Stimulated activated CD4-positive, alpha-beta T cell treated with anti-CD3 and anti-CD28 coated beads, Interleukin-12 subunit alpha, Interleukin-12 subunit beta, amount 100 ng/mL, for 24 hours (primary cell): ENCODE measurements at places on chromosomes 12 and 14.

DNA sequence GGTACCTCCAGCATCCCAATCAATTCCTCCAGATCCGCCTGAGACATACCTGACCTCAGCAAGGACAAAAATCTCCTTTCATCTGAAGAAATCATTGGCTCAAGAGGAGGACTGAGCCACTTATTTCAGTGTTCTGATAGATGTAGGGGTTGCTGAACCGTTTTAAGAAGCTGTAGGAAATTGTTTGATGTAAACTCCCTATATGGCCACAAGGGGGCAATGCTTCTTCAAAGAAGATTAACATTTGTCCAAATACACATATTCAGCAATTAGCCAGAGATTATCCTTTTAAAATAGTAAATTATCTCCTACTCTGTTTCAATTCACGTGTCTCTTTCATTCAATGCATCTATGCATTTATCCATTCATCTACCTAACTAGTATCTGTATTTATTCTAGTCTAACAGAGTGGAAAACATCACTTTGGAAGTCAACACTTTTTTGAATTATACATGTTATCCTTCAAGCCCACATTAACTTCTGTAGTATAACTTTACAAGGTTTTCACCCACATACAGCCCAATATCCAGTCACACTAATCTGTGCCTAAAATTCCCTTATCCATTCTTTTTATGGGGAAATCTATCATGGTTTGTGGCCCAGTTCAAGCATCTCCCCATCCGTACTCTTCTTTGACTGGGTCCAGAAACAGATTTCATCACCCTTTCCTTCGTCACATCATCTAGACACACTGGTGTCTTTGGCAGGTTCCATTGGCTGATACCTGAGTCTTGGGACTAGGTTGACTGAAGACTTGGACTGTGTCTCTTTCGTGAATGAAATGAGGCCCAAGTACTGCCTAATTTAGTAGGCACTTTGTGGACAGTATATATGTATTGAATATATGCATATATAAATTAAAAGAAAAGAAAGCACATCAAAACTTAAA lies 411.0 kb upstream of the OR4E1 start:
- DNase-seq = no peak

GRCh38 chr14:100692256-100692655 lies 34.4 kb upstream of the DLK1 start:
- no peak for DNase-seq

GRCh38 chr14:104163541-104163940 lies 25.2 kb downstream of the KIF26A start:
- no peak for DNase-seq

DNA sequence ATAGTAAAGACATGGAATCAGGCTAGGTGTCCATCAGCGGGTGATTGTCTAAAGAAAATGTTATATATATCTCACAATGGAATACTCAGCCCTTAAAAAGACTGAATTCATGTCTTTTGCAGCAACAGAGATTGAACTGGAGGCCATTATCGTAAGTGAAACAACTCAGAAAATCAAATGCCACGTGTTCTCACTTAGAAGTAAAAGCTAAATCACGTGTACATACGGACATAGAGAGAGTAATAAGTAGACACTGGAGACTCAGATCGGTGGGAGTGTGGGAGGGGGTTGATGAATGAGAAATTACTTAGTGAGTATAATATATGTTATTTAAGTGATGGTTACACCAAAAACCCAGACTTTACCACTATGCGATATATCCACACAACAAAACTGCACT lies 266.3 kb upstream of the PPFIA2 start:
- DNase-seq = no peak

DNA sequence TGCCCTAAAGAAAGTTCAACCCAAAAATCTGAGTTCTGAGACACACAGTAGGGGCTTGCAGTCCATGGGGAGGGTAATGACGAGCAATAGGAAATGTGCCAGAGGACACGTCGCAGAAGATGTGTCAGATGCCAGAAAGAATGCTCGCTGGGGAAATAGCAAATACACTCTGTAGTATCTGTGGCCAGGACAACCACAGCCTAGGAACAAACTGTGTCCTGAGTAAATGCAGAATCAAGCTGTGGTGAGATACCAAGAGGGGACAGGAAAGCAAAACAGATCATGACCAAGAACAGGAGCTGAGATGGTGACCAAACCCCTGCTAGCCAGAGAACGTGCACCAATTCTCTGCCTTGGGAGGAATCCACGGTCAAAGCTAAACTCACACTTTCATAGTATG lies 9.1 kb downstream of the CRACR2A start:
- no peak for DNase-seq

DNA sequence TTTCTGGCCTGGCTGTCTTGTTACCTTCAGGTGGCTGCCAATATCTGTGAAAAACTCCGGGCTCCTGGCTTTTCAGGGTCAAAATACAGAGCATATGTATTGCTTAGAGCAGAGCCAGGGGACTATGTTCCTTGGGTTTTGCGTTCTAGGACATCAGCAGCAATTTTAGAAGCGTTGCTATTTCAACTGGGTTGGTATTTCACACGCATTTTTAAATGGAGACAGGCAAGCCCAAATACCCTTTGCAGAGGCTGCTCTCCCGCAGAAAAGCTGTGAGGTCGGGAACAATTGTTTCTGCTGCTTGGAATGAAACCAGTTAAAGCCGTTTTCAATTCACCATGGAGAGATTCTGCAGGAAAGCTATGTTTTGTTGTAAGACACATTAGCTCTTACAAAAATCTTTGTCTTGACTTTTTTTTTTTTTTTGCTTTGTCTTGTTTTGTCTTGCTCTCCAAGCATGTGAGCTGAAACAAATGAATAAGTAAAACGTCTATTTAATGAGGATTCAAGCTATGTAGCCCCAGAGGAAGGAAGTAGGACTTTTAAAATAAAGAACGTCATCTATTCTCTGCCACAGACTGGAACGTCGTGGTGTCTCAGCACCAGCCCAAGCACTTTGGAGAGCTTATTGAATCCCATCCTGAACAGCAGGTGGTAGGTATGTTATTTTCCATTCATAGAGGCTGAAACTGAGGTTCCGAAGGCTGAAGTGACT lies 181.0 kb upstream of the TBX3 start:
- DNase-seq = no peak

GRCh38 chr12:127237151-127237550 lies 1029.8 kb upstream of the TMEM132C start:
- no peak for DNase-seq

DNA sequence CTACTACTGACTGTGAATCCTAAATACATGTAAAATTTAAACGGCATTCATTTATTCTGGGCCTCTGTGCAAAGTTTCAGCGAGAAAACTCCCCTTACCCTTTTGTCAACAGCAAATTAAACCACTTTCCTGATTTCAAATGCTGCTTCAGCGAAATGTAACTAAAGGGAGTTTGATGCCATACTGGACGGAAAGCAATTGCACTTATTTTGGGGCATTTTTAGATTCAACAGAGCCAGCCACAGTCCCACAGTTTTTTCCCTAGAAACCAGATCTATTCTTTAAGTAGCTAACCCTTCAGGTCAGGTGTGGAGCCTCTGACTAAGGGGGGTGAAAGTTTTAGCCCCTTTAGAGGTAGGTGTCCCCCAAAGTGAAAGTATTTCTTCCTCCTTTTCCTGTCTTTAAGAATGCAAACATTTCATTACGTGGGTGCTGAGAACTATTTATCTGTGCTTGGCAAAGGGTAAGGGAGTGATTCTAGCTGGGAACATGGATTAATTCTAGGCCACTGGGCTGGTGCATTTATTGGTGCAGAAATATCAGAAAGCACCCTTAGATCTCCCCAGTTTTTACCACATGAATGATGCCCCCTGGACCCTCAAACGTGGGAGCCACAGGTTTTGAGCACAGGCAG lies 72.7 kb downstream of the SPTB start:
- no peak for DNase-seq

DNA sequence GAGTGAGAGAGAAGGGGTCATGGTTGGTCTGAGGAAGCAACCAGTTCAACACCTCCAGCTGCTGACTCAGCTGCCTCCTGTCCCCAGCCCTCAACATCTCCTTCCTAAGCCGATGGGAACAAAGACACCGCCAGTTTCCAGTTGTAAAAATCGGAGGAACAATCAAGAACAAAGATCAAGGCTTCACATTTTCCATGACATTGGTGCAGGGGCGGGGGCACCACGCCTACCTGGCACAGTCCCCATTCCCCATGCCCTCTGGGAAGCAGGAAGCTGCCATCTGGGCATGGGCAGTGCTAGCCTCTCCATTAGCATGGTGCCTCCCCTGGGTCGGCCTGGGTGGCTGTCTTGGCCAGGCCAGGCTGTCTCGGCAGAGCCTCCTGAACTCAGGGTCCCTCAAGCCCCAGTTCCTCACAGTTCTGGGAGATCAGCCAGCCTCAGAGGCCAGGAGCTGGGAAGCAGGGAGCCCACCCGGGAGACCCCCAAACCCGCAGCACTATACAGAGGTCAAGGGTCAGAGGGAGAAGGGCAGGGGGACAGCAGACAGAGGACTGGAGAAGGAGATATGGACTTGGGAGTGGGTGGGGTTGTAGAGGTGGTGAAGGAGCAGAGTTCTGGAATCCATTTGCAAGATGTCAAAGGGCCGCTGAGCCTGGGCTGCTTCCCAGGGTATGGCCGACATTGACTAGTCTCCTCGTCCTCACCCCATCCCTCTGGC lies 19.6 kb upstream of the TMEM106C start:
- DNase-seq = no peak

GRCh38 chr14:61103541-61104339 lies 122.7 kb downstream of the SLC38A6 start:
- peak; percentile 26 for DNase-seq

DNA sequence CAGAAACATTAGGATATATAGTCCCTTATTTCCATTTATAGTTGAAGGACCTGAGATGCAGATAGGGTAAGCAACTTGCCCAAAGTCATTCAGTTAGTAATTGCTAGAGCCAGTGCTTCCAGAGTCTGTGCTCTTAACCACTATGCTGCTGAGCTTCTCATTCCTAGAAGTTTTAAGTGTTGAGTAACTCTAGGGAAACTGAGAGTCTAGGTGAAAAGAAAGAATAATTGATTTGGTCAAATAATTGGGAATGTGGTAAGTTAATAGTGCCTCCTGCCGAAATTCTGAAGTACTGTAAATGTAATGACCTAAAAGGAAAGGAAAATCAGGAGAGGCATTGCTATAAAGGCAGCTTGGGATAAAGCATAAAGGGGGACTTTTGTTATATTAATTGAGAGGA lies 14.1 kb downstream of the PYROXD1 start:
- no peak for DNase-seq

DNA sequence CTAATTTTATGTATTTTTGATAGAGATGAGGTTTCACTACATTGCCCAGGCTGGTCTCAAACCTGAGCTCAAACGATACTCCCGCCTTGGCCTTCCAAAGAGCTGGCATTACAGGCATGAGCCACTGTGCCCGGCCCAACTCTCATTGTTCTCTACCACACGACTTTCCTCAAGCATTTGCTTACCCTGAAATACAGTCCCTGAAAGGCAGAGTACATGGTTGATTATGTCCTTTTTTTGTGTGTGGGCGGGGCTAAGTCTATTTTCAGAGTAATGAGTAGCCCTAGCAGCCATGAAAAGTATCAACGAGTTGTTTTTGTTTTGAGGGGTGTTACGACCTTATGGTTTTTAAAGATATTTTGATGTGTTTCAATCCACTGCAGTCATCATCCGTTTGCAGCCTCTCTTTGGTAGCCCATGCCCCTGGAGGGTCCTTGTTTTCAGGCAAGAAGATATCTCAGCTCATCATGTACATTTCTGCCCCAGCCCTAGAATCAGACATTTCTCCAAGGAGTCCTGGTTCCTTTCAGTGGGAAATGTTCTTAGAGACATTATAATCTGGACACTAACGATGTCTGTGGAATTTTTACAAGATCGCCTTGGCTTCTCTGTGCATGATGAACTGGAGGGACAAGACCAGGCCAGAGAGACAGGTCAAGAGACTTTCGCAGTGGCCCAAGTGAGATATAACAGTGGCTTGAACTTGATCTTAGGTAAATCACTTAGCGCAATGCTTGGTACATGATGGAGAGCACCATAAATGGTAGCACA lies 8.7 kb downstream of the ACACB start:
- DNase-seq = no peak

- no peak for DNase-seq
Observed at GRCh38 chr14:22105624-22106006, 432.0 kb upstream of the OR4E1 start.
